ENCODE measurements at places on chromosomes 6 and 20. TPM values are rescaled to one million over a fixed set of nuclear protein-coding genes. Genes with fewer than 3 reads are reported as not detected.

SPTLC3 gene
- total RNA-seq = 0.38 TPM

ENPP3 gene
- 0.34 TPM for total RNA-seq

PTK6 gene
- total RNA-seq = 0.19 TPM

ARG1 gene
- total RNA-seq = 0.36 TPM

MICB gene
- total RNA-seq = 14.7 TPM

- no peak for DNase-seq
- H3K36me3 ChIP-seq = peaks cover 7% of the 10 kb centered on the region
Observed at GRCh38 chr6:31158863-31159855, 770 bp downstream of the TCF19 start.

DNA sequence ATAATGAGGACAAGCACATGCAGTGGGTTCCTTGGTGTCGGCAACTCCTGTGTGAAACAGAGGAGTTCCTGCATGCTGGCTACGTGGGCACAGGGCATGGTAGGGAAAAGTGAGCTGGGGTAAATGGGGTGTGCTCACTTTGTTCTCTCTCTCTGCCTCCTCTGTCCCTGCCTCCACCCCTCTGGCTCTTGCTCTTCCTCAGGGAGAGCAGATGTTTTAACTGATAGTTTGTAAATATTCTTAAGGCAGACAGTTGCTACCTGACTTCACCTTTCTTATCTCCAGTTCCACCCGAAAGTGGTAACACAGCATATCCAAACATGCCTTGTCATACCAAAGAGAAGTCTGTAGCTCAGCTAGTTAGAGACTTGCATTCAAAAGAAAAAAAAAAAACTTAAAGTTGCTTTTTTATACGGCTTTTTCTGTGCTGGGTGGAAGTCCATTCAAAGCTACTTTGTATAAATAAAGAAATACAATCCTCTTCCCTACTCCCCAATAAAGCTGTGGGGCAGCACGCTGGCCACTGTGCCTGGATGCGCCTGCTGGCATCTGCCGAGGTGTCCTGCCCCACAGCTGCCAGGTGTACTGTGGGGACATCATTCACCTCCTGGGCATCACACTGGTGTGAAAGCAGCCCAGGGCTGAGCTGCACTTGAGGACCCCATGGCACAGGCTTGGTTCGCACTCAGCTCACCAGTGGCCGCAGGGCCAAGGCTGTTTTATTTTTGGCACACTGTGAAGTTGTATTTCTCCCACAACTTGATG lies 93.6 kb downstream of the FOXC1 start:
- no peak overlapping the region for H3K4me3 ChIP-seq
- H3K4me1 ChIP-seq = no peaks in the 10 kb centered on the region
- H3K27me3 ChIP-seq = no peaks in the 10 kb centered on the region
- no peaks in the 10 kb centered on the region for H3K36me3 ChIP-seq
- no peak overlapping the region for H3K27ac ChIP-seq
- no peak for DNase-seq

- H3K4me1 ChIP-seq = no peaks in the 10 kb centered on the region
- H3K36me3 ChIP-seq = no peaks in the 10 kb centered on the region
- H3K27ac ChIP-seq = no peak overlapping the region
- DNase-seq = no peak
- H3K27me3 ChIP-seq = no peaks in the 10 kb centered on the region
Observed at GRCh38 chr20:31652917-31653396, 15.2 kb downstream of the COX4I2 start.

DNA sequence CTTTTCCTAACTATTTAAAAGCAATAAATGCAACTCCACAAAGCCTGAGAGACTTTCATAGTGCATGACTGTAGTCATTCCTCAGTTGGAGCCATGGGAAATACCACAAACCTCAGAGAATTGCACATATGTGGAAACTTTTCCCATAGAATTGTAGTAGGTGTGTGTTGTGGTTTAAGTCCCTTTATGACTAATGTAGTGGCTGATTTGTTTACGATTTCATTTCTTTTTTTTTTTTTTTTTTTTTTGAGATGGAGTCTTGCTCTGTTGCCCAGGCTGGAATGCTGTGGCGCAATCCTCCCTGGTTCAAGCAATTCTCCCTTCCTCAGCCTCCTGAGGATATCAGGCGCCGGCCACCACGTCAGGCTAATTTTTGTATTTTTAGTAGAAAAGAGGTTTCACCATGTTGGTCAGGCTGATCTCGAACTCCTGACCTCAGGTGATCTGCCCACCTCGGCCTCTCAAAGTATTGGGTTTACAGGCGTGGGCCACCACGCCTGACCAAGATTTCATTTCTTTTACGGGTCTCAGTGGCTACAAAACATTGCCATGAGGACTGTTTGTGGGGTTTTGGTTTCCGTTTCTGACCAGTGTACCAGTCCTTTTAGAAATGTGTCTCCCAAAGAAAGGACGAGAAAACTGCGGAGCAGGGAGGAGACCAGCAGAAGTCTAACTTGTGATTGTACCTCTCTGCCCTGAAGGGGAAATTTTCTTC lies 212.1 kb upstream of the MARCKS start:
- no peaks in the 10 kb centered on the region for H3K36me3 ChIP-seq
- H3K27ac ChIP-seq = no peak overlapping the region
- H3K27me3 ChIP-seq = no peaks in the 10 kb centered on the region
- H3K4me3 ChIP-seq = no peak overlapping the region
- DNase-seq = no peak

GRCh38 chr20:21096321-21097043 lies 9.7 kb downstream of the LINC00237 start:
- H3K27me3 ChIP-seq = peaks cover 82% of the 10 kb centered on the region
- DNase-seq = no peak
- no peak overlapping the region for H3K27ac ChIP-seq
- peaks cover 27% of the 10 kb centered on the region for H3K4me1 ChIP-seq
- H3K4me3 ChIP-seq = no peak overlapping the region

GRCh38 chr6:43760210-43761168 lies 9.5 kb upstream of the VEGFA start:
- H3K4me1 ChIP-seq = no peaks in the 10 kb centered on the region
- H3K4me3 ChIP-seq = no peak overlapping the region
- H3K27me3 ChIP-seq = peaks cover 3% of the 10 kb centered on the region
- H3K27ac ChIP-seq = no peak overlapping the region
- no peak for DNase-seq
- no peaks in the 10 kb centered on the region for H3K36me3 ChIP-seq

DNA sequence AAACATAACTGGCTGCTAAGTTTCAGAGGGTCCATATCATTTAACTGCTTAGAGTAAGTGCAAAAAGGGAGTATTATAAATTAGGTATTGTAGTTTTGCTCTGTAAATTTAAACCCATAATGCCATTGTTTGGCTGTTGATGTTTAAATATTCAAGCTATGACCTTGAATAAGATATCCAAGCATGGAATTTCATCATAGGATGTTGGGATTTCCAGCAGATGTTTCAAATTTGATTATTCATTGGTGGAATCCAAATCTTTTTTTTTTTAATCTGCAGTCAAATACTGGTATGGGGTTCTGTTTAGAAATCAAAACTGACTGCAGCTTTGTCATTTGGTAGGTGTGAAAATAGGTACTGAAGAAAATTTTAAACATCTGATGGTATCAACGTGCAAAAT lies 161.0 kb downstream of the KHDC1L start:
- no peak overlapping the region for H3K4me3 ChIP-seq
- no peaks in the 10 kb centered on the region for H3K4me1 ChIP-seq
- no peaks in the 10 kb centered on the region for H3K36me3 ChIP-seq
- no peaks in the 10 kb centered on the region for H3K27me3 ChIP-seq
- H3K27ac ChIP-seq = no peak overlapping the region
